ENCODE measurements at places on chromosomes 16 and 17. TPM values are rescaled to one million over a fixed set of nuclear protein-coding genes. Genes with fewer than 3 reads are reported as not detected.

CDRT15 gene
- not detected for total RNA-seq

CCL5 gene
- total RNA-seq, result not detected

NTN1 gene
- 17.4 TPM for total RNA-seq

CSH2 gene
- total RNA-seq, result not detected

RBFOX1 gene
- total RNA-seq, result 21.0 TPM

CNGB1 gene
- total RNA-seq, result 2.3 TPM

TAC4 gene
- not detected for total RNA-seq

MPO gene
- total RNA-seq, result not detected

ZSWIM7 gene
- 20.7 TPM for total RNA-seq

GRCh38 chr16:56163938-56164337 is 27.4 kb upstream of the GNAO1 start:
- no peak overlapping the region for H3K27ac ChIP-seq
- no peaks in the 10 kb centered on the region for H3K36me3 ChIP-seq
- H3K4me3 ChIP-seq, result no peak overlapping the region

DNA sequence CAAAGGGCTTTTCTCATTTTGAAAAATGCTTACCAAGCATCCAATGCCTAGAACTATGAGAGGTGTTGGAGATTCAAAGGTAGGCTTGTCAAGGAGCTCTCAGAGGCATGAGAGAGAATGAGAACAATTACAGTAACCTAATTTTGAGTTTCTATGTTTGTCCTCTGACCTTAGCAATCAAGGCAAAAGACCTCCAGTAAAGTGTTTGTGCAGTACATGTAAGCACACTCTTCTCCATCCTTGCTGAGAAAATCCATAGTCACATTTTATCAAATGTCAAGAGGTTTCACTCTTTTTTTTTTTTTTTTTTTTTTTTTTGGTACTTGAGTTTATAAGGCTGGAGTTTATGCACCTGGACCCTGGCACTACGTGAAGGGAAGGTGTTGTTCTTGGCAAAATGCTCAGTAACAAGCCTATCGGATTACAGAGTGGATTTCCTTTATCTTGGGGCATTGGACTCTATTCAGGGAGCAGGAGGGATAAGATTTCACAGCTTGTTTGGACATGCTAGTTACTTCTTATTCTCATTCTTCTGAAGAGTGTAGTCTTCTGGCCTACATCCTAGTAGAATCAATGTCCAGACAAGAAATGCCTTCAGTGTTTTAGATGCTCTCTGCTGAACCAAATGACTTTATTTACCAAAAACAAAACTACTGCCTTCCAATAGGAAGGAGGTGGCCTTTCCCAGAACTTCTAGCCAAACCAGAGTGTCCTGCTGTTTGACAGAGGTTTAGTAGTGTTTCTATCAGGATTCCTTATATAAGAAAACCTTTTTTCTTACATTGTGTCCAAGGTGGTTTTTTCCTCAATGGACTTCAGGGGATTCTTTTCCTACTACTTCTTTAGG is 21.9 kb downstream of the KCNJ2 start:
- H3K4me1 ChIP-seq, result no peaks in the 10 kb centered on the region
- DNase-seq, result no peak
- H3K4me3 ChIP-seq, result no peak overlapping the region

DNA sequence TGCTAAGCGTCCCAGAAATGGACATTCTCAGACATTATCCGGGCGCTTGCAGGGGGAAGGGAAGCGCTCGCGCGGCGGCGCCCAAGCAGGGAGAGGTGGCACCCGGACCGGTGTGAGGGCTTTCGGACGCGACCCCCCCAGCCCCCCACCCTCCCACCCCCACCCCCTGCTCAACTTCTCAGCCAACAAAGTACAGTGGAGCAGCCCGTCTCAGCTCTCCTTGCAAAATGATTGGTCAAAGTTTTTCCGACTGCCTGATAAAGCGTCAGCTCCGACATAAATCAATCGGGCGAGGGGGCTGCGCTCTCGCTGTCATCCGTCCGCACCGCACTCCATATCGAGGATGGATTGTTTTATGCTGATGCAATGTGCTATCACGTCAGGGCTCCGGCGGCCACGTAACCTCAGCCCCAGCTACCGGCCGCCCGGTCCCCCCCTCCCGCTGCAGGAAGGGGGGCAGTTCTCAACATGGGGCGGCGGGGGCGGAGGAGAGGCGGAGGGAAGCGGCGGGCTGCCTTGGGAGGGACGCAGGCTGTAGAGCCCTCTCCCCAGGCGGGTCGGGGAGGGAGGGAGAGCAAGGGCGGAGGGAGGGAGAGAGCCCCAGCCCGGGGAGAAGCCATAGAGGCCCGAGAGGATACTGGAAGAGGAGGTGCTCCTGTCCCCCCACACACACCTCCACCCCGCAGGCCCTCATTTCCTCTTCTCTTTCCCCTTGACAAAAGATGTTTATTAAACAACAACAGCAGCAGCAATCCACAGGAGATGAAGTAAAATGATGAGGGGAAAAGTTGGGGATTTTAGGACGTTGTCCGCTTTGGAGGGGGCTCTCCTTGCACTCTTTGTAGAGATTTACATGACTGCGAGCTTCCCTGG is at the start of gene HOXB9:
Gene HOXB9 (minus strand): TSS at position 114 of the 873 bp plus-strand sequence. CDS start 89 bp downstream, at position 25.
- peaks cover 9% of the 10 kb centered on the region for H3K4me1 ChIP-seq
- H3K36me3 ChIP-seq, result no peaks in the 10 kb centered on the region
- DNase-seq, result no peak
- peaks cover 98% of the 10 kb centered on the region for H3K27me3 ChIP-seq
- H3K4me3 ChIP-seq, result peak within 1 kb of the TSS; percentile 88

DNA sequence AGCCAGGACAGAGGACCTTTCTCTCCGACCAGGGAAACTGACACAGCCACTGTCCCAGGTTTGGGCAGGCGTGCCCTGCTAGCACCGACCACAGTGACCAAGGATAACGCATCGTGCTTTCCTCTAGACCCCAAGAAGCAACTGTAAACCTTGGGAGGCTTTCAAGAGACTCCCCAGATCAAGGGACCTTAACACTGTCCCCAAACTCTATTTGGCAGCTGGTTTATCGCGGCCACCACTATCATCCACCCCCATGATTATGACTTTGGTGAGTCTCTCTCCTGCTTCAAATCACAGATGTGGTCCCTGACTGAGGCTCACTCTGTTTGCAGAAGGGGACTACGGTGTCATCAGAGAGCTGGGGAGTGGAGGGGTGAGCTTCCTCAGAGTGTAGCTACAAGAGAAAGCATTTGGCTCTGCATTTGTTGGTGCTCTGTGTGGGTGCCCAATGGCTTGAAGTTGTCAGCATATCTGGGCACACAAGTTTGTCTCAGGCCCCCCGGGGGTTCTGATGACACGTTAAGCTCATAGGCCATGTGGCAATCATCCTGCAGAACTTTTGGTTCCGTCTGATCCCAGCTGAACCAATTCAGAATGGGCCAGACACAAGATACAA is 408.0 kb downstream of the SLC39A11 start:
- H3K36me3 ChIP-seq, result peaks cover 5% of the 10 kb centered on the region
- H3K27me3 ChIP-seq, result no peaks in the 10 kb centered on the region
- DNase-seq, result no peak

DNA sequence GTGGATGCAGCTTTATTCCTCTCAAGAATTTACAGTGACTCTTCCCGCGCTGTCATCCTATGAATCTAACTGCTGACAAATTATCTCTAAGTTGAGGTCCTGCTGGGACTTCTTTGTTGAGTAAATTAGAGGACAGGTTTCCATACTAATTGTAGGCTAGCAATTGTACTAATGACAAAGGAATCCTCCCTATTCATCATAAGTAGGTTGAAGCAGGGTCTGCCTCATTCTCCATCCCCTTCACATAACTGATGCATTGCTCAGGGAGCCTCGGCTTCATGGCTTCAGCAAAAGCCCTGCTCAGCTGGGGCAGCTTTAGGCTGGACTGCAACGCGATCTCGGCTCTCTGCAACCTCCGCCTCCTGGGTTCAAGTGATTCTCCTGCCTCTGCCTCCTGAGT is 83.1 kb upstream of the IRX6 start:
- H3K27ac ChIP-seq, result no peak overlapping the region
- H3K36me3 ChIP-seq, result no peaks in the 10 kb centered on the region
- H3K4me3 ChIP-seq, result no peak overlapping the region
- no peaks in the 10 kb centered on the region for H3K4me1 ChIP-seq
- DNase-seq, result no peak

DNA sequence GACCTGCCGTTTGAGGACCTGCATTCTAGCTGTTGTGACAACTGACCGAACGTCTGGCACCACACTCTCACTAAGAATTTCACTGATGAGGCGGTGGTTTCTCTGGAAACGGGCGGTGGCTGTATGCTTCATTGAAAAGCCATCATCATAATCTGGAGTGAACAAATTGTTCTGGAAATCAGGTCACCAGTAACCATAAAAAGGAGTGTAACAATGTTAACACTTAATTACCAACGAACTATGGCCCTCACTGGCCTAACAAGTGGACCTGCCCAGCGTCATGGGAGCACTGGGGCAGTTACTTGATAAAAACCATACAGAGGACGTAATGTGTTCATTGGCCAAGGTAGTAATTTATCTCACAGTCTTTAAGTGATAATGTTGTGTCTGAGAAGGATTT is 15.4 kb downstream of the SMARCE1 start:
- peaks cover 45% of the 10 kb centered on the region for H3K36me3 ChIP-seq
- no peak overlapping the region for H3K4me3 ChIP-seq
- H3K4me1 ChIP-seq, result peaks cover under 1% of the 10 kb centered on the region
- no peak overlapping the region for H3K27ac ChIP-seq
- no peaks in the 10 kb centered on the region for H3K27me3 ChIP-seq

- no peaks in the 10 kb centered on the region for H3K36me3 ChIP-seq
- no peak for DNase-seq
- H3K4me1 ChIP-seq, result peaks cover 5% of the 10 kb centered on the region
- H3K27ac ChIP-seq, result no peak overlapping the region
- no peak overlapping the region for H3K4me3 ChIP-seq
- H3K27me3 ChIP-seq, result peaks cover 17% of the 10 kb centered on the region
Measured at GRCh38 chr16:24135624-24136565, 120.2 kb upstream of the CACNG3 start.

- no peaks in the 10 kb centered on the region for H3K36me3 ChIP-seq
- no peak overlapping the region for H3K4me3 ChIP-seq
- DNase-seq, result no peak
- no peaks in the 10 kb centered on the region for H3K27me3 ChIP-seq
Measured at GRCh38 chr17:17526369-17526768, 30.2 kb upstream of the RASD1 start.

DNA sequence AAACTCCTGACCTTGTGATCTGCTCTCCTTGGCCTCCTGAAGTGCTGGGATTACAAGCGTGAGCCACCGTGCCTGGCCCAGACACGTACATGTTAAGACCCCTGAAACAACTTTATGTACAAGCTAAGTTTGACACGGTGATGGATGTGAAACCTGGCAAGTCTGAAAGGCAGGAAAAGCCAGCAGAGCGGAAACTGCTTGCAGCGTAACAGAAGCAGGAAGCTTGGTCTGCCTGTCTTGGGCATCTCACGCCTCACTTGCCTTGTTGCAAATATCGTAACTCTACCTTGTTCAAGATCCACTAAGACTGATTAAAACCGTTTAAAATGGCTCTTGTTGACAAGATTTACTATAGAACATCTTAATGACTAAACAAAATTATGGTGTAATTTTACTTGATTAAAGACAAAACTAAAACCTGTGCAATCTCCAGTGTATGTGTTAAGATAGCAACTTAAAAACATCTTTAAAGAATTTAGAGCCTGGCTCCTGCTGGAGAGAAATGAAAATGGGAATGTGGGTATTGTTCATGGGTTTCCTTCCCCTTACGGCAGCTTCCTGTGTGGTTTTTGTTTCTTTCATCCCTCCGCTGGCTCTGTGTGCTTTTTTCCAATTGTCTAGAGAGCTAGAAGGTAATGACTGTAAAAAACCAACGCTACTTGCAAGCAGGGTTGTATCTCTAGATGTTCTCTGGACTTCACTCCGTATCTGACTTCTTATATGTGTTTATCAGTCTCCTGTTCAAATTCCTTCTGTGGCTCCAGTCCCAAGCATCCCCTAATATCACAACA is 477.6 kb downstream of the XYLT1 start:
- H3K4me3 ChIP-seq, result no peak overlapping the region
- H3K4me1 ChIP-seq, result peaks cover 5% of the 10 kb centered on the region
- DNase-seq, result no peak

GRCh38 chr17:27965224-27965623 is 72.1 kb upstream of the LYRM9 start:
- H3K36me3 ChIP-seq, result no peaks in the 10 kb centered on the region
- H3K27ac ChIP-seq, result peak overlapping the region; percentile 34
- H3K4me1 ChIP-seq, result no peaks in the 10 kb centered on the region
- H3K27me3 ChIP-seq, result no peaks in the 10 kb centered on the region
- H3K4me3 ChIP-seq, result no peak overlapping the region
- DNase-seq, result no peak

- no peak overlapping the region for H3K4me3 ChIP-seq
- no peaks in the 10 kb centered on the region for H3K36me3 ChIP-seq
- H3K4me1 ChIP-seq, result peaks cover 5% of the 10 kb centered on the region
- DNase-seq, result no peak
- peaks cover 34% of the 10 kb centered on the region for H3K27me3 ChIP-seq
Measured at GRCh38 chr17:6755281-6755680, 565 bp upstream of the XAF1 start.

- no peaks in the 10 kb centered on the region for H3K4me1 ChIP-seq
- no peaks in the 10 kb centered on the region for H3K36me3 ChIP-seq
- H3K27me3 ChIP-seq, result no peaks in the 10 kb centered on the region
- no peak overlapping the region for H3K27ac ChIP-seq
Measured at GRCh38 chr17:11816409-11816808, 180.9 kb downstream of the ZNF18 start.

DNA sequence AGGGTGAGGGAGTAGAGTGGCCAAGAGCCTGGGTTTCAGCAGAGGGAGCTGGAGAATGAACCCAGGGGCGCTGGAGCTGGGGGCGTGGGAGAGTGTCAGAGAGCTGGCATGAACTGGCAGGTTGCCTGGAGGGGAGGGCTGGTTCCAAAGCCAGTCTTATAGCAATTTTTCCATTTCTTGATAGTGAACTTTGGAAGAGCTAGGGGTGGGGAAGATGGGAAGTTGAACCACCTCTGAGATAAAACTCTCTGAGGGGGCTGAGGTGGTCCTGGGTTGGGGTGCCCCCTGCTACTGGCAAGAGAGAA is 36.9 kb downstream of the ADGRG5 start:
- H3K27me3 ChIP-seq, result peaks cover 20% of the 10 kb centered on the region
- peak; percentile 27 for DNase-seq
- no peak overlapping the region for H3K27ac ChIP-seq
- peaks cover 16% of the 10 kb centered on the region for H3K4me1 ChIP-seq

DNA sequence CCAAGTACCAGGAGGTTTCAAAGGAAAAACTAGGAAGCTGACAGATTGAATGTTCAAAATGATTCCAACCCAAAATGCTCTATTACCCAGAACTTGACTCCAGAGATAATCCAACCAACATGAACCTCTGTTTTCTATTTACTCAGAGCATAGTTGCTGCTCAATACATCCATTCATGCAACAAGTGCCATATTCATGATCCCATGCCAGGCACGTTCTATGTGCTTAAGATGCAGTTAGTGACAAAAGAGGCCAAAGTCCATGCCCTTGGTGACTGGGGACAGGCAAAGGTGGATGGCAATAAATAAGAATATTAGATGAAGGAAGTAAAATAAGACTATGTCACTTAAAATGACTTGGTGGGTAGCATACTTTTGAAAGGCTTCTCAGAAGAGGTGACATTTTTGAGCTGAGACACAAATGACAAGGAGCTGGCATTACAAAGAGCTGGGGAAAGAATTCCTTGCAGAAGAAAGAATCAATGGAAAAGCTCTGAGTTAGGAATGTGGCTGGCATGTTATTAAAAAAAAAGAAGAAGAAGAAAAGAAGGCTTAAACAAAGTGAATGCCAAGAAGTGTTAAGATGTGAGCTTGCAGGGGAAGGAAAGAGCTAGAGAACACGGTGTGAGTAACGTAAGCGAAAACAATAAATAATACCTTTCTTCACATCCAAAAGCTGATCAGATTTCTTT is 34.5 kb downstream of the TOX3 start:
- H3K4me3 ChIP-seq, result no peak overlapping the region
- no peaks in the 10 kb centered on the region for H3K36me3 ChIP-seq
- no peak for DNase-seq
- no peak overlapping the region for H3K27ac ChIP-seq
- no peaks in the 10 kb centered on the region for H3K27me3 ChIP-seq

Measured in type B pancreatic cell (in vitro differentiated cells).